ENCODE measurements at places on chromosomes 2 and 18. TPM values are rescaled to one million over a fixed set of nuclear protein-coding genes. Genes with fewer than 3 reads are reported as not detected.

GRCh38 chr2:143682436-143683055 lies 553.3 kb downstream of the ARHGAP15 start:
- DNase-seq, result no peak

- no peak for DNase-seq
Measured at GRCh38 chr2:53848062-53848461, 11.7 kb downstream of the GPR75 start.

GRCh38 chr2:238445409-238446190 lies 18.9 kb downstream of the ASB1 start:
- DNase-seq, result no peak

- no peak for DNase-seq
Measured at GRCh38 chr2:238143239-238143951, 4.9 kb downstream of the KLHL30 start.

GRCh38 chr2:188884517-188884916 lies 89.7 kb upstream of the COL3A1 start:
- DNase-seq, result no peak

GRCh38 chr2:219417374-219417773 lies 803 bp upstream of the DES start:
- DNase-seq, result no peak

DNA sequence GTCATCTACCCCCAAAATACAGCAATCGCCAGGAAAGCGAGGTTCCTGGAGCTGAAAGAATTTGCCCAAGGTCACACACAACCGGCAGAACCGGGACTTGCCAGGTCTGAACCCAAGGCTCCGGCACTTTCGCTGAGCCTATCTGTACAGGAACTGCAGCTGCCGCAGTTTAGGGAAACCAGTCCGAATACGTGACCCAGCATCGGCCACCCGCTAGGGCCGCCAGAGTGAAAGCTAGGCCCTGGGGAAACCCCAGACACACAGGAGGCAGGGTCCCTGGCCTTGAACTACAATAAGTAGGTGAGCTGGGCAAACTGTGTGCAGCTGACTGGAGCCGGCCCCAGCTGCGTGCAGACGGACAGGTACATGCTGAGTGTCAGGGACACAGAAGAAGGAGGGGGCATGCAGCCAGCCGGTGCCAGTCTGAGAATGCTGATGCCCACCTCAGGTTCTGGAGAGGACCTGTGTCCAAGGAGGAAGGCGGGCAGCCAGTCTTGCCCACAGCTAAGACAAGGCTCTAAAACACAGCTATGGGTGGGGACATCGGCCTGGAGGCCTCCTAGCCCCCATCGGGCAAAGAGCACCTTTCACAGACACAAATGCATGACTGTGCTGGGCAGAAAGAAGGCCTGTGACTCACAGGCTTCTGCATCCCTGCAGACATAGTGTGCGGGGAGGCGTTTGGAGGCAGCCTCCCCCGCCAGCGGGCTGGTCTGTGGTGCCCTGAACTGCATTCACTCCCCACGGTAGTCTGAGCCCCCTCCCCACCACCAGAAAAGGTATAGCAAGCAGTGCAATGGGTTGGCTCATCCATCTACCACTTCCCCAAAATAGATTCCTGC lies 107.4 kb upstream of the ID2 start:
- peak; percentile 46 for DNase-seq

- no peak for DNase-seq
Measured at GRCh38 chr18:61993831-61994230, 101.0 kb upstream of the RNF152 start.

DNA sequence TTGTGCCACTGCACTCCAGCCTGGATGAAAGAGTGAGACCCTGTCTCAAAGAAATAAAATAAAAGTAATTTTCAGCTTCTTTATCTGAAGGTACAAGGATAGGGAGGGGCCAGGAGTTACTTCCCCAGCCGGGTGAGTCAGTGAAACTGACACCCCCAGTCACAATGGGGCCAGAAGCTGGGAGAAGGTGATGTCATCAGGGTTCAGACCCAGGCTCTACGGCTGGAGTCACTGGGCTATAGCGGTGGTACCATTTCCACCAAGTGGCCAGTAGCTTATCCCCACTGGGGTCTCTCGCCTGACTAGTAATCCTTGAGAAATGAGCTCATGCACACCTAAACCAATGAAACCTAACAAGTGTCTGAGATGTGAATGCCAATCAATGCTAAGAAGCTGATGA lies 107.9 kb downstream of the ALPK2 start:
- no peak for DNase-seq

- no peak for DNase-seq
Measured at GRCh38 chr2:102932501-102932900, 170.7 kb downstream of the TMEM182 start.

- no peak for DNase-seq
Measured at GRCh38 chr2:84238907-84239306, 220.2 kb downstream of the SUCLG1 start.

The ASB18 gene
- total RNA-seq, result not detected

The CPO gene
- not detected for total RNA-seq

The CIB4 gene
- not detected for total RNA-seq

The CAPN14 gene
- 2.0 TPM for total RNA-seq

All from Karpas-422 (cell line).